ENCODE measurements at places on chromosomes 2 and 18.

DNA sequence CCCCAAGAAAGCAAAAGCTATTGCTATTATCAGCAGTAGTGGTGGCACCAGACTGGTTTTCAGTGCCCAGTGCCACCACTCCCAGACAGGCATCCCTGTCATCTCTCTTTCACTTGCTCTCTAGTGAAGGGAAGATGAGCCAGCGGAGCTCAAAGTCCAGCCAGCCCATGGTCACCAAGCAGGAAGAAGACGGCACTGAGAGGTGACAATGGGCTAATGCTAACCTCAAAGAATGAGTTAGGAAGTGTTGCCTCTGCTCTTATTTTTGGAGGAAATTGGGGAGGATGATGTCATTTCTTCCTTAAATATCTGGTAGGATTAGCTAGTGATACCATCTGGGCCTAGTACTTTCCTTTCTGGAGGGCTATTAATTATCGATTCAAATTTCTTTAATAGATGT, 1.7 kb downstream of the SP140 start:
- DNase-seq, result no peak

DNA sequence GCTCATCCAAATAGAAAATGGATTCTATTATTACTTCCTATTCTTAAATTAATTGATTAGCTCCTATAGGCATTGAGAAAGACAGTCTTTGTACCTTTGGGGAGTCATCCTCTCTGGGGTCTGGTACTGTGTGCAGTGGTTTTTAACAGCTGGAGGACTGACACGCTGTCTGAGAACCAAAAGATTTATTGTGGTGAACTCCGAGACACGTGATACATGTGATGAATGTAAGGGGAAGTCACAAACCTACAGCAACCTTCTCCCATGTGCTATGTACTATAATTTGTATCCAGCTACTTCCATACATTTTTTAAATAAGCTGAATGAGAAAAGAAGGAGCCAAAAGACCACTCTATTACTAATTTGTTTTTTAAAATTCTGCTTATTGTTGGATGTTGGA, 133.7 kb downstream of the GALNT3 start:
- DNase-seq, result no peak

DNA sequence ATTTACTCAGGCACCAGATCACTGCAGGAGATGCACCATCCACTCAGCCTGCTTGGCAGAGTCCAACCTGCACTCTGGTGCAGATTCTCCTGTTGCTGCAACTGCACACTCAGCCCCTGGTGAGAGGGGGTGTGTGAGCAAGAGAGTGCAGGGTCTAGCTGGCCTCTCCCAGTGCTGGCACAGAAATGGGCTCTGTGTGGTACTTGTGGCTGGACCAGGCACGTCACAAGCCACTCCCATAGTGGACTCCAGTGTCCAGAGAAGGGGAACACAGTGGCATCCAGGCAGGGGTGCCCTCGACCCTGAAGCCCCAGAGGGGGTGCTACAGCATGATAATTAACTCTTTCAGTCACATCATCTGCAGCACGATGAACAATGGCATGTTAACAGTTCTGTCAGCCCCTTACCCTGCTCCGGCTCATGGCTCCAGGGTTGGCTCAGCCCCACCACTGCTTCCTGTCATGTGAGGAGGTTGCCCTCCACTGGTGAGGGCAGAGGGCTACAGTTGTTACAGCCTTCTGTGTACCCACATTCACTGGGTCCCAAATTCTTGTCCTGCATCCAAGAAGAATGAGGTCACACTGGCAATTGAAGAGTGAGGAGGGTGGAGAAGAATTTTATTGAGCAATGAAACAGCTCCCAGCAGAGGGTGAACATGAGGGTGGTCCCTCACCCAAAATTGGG, 135.7 kb downstream of the EVA1A start:
- no peak for DNase-seq

DNA sequence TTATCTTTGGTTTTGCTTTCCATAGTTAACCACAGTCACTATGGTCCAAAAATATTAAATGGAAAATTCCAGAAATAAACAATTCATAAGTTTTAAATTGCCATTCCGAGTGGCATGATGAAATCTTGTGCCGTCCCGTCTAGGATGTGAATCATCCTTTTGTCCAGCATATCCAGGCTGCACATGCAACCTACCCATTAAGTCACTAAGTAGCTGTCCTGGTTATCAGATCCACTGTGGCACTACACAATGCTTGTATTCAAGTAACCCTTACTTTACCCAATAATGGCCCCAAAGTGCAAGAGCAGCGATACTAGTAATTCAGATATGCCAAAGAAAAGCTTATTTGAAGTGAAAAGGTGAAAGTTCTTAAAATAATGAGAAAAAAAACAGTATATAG, 10.7 kb downstream of the USP34 start:
- DNase-seq, result no peak

- peak; percentile 20 for DNase-seq
These were observed 42.7 kb downstream of the ACSL3 start for GRCh38 chr2:222903234-222904220.

DNA sequence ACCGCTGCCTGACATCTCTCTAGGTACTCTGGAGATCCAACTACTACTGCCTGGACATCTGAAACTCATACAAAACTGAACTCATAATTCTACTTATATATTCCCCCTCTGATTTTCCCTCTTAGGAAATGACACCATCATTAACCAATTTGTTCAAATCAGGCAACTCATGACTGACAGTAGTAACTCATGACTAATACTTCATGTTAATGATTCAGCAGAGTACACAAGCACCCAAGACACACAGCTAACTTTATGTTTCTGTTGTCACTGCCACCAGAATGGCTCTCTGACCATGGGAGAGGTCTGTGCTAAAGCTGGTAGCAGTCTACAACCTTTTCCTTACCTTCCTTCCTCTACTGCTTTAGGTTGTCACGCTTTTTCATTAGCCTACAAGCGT, 91.1 kb downstream of the ITSN2 start:
- DNase-seq, result no peak

GRCh38 chr2:94995553-94996304, 29.8 kb upstream of the MAL start:
- DNase-seq, result no peak

DNA sequence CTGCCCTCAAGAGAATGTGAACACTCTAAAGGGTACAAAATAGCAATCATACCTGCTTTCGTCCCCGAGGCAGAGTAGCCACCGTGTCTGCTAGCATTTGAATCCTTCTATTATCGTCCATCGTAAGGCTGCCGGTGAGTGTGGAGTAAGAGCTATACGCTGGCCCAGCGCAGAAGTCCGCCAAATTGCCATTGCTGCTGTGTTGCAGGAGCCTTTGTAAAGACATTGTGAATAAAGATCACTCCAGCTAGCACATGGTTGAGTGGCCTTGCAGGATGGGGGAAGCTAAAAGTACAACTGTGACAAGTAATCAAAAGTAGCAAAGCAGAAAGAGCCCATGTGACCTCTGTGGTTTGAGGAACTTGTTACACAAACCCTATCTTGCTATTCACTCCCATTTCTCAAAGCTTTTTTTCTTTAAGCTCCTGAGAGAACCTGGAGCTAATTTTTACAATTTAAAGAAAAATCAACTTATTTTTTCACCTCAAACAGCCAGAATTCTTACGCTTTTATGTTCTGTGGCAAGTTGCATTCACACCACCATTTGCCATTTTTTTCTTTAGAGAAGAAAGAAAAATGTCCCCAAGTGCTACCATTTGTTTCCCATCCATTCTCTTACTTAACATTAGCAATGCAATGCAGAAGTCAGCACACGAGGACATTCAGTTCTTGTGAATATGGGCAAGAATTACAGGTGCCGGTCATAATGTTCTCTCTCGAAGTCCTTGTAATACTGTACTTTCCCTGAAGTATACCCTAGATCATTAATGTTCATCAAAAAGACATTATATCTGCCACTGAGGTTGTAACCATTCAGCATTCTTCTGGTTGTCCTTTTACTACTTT, at the start of gene CYTIP:
TSS of gene CYTIP (minus strand) at position 295 of the 846 bp plus-strand sequence. CDS start at position 226, 69 bp downstream.
- no peak for DNase-seq

DNA sequence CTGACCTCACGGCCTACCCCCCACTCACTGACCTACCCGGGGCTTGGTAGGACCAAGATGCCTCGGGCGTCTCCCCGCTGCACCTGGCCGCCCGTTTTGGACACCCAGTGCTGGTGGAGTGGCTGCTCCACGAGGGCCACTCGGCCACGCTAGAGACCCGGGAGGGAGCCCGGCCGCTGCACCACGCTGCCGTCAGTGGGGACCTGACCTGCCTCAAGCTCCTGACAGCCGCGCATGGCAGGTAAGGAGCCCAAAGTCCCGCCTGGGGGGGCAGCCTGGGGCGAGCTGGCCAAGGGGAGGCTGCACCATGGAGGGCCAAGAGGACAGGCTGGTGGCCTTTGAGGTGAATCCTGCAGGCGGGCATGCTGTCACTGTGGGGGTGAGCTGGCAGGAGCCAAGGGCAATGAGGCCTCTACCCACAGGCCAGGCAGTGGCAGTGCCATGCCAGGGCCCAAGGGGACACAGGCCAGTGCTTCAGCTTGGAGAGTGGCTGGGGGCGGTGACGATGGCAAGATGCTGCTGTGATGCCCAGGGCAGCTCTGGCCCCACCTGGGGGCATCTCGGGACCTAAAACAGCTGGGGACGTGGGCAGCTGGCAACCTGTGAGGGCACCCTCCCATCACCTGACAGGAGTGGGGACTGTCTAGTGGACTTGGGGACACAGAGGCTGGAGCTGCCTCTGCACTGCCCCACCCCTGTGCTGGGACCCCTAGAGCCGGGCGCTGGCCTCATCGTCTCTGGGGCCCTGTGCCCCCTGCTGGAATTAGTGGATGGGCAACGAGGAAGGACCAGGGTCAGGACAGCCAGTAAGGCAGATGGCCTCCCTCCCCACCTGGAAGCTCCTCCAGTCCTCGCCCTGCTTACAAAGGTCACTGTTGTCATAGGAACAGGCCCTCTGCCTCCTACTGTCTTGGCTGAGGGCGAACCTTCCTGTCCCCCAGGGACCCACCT, 2.0 kb downstream of the ESPNL start:
- no peak for DNase-seq

- no peak for DNase-seq
These were observed 5.7 kb downstream of the CCL20 start for GRCh38 chr2:227819398-227819697.

DNA sequence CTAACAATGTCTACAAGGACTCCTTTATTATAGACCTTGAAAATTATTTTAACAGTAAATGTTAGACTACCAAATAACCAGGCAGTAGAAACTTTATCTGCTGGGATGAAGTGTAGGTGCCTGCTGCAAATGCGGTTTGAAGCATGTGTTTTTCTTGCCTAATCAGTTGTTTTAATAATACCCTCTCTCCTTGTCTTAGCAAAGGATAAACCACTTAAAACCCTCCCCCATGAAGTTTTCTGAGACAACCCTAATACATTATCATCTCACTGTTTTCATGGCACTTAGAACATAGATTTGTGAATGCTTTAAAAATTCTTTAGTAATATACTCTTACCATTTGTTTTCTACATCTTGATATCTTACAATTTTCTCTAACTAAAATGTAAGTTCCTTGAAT, 98.6 kb downstream of the ASXL3 start:
- DNase-seq, result no peak

DNA sequence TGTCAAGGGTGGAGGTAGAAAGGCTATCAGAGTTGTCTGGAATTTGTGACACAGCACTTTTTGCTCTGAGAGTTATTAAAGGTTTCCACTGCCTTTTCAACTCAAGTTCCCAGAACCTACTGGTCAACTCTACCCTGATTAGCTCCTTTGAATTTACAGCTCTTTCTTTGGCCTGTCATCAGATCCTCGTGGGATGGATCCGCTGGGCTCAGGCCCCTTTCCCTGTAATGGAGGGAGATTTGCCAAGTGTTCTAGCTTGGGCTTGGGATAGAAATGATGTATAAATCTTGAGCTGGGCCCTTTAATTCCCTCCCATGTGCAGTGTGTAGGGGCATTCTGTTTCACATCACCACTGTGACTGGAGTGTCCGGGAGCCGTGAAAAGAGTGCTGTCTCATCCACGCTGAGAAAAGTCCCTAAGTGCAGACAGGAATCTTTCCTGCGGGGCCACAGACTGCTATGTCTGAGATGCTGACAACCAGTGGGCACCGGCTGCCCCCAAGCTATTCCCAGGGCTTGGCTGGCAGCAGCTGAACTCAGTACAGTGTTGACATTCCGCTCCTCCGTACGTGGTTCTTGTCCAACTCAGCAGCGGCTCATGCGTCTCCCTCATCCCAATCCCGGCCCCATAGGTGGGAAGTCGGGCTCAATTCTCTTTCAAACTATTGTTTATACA, 46.9 kb upstream of the ARHGAP28 start:
- no peak for DNase-seq

GRCh38 chr18:50659091-50660003, 99.5 kb downstream of the MAPK4 start:
- DNase-seq, result no peak

Data from central memory CD8-positive, alpha-beta T cell (primary cell).